ENCODE measurements at places on chromosomes 2 and 18. TPM values are rescaled to one million over a fixed set of nuclear protein-coding genes. Genes with fewer than 3 reads are reported as not detected.

DNA sequence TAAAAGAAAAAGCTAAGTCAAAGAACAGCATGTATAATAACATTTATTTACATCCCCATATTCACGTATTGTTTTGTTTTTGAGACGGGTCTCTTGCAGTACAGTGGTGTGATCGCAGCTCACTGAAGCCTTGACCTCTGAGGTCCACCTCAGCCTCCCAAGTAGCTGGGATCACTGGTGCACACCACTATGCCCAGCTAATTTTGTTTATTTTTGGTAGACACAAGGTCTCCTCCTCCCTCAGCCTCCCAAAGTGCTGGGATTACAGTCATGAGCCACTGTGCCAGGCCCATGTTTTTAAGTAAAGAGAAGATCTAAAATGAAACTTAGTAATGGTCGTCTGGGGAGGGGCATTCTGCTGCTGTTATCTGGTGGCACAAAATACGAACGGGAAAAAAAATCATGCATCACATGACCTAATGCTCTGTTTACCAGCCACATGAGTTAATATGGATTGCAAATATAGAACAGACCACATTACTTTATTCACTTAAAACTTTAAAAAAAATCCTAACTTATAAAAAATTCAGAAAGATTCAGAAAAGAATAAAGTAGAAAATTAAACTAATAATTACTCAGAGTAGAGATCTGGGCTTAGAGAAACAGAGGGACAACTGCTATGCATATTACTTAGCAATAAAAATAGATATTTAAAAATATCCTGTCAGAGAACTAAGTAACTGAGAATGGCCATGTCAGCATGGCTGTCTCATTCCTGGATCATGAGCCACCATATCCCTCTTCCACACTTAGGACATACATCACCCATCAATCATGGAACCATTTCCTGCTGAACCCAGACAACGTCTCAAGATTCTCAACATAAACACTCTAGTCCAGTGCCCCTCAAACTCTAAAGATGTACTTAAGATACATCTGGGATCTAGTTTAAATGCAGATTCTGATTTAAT is 7.3 kb downstream of the MMADHC start:
- DNase-seq: no peak

PLGLB2 gene
- not detected for total RNA-seq

DNA sequence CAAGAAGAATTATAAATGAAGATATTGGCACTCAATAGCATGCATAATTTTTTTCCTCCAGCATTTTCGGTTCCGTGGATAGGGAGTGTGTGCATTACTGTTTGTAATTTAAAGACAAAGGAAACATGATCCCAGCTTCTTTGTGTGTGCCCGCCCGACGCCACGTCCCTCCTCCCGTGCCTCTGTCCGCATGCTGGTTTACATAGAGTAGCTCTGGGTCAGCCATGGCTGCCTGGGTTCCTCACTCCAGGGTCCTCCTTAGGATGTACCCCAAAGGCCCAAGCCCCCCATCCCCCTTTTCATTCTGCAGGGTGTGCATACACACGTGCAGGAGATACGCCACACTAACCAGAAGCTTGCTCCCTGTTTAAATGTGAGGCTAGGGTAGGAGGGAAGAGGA is 214.7 kb downstream of the KLHL29 start:
- no peak for DNase-seq

NLRC4 gene
- total RNA-seq: not detected

GRCh38 chr2:231985823-231986261 is 24.3 kb downstream of the DIS3L2 start:
- no peak for DNase-seq

RAB17 gene
- total RNA-seq: not detected

ST3GAL5 gene
- total RNA-seq: 9.5 TPM

MOGAT1 gene
- total RNA-seq: not detected

DNA sequence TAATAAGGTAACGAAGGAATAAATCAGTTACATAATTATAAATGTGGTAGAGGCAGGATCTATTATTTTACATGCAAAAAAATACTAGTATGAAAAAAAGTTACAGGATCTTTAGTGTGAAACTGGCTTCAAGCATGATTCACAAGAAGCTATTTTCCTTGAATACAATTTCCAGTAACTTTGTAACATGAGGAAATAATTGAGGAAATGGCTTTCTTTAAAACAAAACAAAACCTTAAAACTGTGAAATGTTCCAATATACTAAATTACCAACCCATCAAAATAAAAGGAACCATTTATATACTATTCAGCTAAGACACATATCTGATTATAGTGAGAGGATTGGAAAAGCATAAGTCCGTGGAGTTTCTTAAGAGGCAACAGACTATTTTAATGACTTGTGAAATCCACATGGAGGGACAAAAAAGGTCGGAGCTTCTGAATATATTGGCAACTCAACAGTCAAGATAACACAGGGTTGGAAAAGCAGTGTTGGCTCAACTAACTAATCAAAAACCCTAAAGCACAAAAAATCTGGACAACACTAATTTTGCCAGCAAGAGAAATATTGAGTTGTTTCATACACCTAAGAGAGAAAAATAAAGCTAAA is 10.6 kb downstream of the IRS1 start:
- no peak for DNase-seq
